T-cell (primary cell): ENCODE measurements at places on chromosomes 11 and 22.

- no peak for DNase-seq
Observed at GRCh38 chr11:2259466-2259830, 10.9 kb downstream of the ASCL2 start.

DNA sequence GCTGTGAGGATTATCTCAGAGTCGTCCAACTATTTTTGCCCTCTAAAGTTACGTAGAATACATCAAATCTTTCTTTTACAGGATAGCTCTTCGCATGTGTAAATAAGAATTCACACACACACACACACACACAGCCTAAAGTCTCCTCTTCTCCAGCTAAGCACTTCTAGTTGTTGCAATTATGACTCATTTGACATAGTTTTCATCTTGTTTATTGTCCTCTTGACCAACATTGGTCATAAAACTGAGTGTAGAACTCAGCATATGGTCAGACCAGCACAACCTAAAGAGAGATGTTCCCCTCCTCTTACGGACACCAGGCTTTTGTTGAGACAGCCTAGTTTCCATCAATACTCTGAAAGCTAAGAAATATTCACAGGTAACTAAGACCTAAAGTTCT is 234.2 kb downstream of the BLID start:
- no peak for DNase-seq

DNA sequence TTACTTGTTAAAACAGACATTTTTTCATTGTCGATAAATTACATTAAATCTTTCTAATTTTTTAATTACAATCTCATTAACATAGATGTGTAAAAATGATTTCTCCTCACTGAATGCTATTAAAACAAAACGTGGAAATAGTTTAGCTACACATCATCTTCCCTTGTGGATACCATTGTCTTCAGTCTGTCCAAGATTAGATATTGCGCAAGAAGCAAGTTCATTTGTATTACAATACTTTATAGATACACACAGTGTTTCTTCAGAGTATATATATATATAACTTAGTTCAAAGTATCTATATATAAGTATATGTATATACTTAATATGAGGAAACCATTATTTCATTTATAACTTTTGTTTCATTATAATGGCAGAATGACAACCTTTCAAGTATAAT is 883.3 kb upstream of the CNTN5 start:
- no peak for DNase-seq

GRCh38 chr11:116871248-116871647 is 33.8 kb upstream of the APOA1 start:
- DNase-seq: no peak

DNA sequence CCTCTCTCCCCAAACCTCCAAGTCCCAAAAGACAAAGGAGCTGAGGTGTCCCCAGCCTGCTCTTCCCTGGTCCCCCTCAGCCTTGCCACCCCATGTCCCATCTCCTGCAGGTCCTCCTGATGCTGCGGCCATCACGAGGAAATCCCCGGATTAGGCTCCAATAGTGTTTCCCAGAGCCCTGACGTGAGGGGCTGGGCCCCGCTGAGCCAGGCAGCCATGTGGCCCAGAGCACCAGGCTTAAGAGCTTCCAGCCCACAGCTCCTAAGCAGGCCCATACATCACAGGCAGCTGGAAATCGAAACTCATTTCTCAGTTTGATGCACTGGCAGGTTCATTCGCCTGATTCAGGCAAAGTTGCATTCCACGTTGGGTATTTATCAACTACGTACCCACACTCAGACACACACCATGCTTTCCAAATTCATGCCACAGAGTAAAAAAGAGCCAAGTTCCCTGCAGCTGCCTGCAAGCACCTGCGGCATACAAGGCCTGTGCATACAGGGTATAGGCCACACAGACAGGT is 114.2 kb downstream of the CHST1 start:
- DNase-seq: no peak

DNA sequence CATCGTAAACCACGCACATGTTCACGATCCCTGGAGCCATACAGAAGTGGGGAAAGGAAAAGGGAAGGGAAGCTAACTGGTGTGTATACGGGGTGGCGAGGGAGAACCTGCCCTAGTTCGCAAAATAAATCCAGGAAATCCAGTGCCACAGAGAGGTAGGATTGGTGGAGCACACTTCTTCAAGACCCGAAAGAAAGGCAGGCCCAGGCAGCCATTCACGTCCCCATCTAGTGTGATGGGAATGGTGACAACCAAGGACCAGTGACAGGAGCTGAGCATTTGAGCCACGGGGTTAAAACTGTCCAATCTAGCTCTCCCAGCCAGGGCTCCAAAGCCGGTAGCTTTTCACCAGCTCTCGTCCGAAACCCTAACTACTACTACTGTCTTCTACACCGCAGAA is 53.7 kb downstream of the IGSF9B start:
- no peak for DNase-seq

GRCh38 chr22:48937032-48937639 is 890.5 kb downstream of the BRD1 start:
- DNase-seq: no peak

GRCh38 chr11:46105134-46105628 is 16.1 kb downstream of the PHF21A start:
- no peak for DNase-seq

DNA sequence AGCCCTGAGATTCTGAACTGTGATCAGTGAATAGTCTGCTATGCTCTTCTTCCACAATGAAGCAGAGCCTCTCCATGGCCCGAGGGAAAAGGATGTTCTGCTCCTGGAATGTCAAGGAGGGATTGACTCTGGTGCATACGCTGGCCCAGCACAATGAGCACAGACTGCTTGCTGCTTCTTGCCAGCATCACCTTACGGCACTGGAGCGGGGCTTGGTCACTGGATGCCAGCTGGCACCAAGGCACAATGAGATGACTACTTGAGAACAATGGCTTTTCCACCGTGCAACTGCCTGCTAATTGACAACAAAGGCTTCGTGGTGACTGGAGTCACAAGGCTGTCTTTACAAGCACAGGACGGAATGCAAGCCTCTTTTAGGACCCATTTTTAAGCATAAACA is 139.2 kb downstream of the DSCAML1 start:
- no peak for DNase-seq

GRCh38 chr22:18056161-18056666 is 21.6 kb upstream of the PEX26 start:
- no peak for DNase-seq

- no peak for DNase-seq
Observed at GRCh38 chr11:133905677-133906156, 51.1 kb downstream of the IGSF9B start.

DNA sequence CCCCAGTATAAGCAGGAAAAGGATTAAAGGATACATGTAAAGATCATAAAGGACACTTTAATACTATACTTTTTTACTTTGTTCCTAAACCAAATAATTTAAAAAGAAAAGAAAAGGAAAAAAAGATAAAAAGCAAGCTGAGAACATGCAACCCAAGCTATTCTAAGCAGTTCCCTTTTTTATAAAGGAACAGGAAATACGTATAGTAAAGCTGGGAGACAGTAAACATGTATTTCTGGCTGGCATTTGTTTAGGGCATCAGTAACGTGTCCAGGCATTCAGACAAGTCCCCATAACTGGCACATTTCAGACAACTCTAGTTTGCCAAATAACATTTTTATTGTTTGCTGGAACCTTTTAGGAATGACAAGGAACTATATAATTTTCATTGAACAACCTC is 24.9 kb downstream of the BCO2 start:
- no peak for DNase-seq

DNA sequence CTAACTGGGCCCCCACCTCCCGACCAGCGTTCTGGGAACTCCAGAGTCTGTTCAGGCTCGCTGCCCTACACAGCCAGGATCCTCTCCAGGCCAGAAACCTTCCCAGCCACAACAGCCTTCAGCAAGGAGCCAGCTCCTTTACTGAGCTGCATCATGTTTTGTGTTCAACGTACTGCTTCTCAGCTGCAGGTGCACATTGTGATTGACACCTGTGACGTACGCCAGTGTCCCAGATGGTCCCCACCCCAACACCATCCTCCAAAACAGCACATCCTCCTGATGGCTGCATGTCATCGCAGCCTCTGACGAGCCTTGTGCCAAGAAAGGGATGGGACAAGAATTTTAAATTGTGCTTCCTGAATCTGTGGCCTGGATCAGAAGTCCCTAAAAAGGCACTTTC is 117.5 kb downstream of the SPATA19 start:
- DNase-seq: no peak

DNA sequence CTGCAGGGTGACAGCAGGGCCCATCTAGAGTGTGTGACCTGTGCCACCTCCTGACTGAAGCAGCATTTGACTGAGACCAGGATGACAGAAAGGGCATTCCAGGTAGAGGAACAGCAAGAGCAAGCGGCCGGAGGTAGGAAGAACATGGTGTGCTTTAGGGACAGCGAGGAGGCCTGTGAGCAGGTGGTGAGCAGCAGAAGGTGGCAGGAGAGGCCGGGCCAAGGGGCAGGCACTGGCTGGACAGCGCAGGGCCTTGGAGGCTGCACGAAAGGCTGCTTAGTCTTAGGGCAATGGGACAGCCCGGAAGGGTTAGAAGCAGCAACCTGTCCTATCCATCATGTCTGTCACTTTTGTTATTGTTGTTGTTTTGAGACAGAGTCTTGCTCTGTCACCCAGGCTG is 17.6 kb upstream of the LRRC32 start:
- DNase-seq: no peak

DNA sequence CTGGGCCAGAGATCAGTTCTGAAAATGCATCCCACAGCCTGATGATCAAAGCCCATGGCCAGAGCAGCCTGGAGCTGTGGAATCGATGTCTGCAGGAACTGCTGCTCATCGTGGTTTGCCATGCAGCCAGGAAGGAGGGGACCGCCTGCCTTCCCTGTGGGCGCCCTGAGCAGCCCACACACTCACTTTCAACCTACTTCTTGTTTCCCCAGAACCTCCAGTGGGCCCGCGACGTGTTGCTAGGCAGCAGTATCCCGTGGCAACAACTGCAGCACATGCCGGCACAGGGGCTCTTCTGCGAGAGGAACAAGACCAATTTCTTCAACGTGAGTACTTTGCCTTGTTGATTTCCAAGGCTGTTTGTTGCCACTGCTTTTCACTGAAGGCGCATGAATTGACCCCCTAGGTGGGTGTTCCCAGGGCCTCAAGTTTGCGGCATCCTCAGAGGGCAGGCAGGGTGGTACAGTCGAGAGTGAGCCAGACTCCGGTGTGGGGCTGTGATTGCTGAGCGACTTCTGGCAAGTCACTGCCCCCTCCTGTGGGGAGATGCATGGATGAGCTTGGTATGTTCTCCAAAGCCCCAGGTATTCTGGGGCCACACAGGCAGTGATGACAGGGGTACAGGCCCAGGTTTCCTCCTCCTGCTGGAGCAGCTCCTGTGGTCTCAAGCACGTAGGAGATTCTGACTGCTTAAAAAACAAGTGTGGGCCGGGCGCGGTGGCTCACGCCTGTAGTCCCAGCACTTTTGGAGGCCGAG is 47.0 kb upstream of the SUSD2 start:
- peak; percentile 90 for DNase-seq

- no peak for DNase-seq
Observed at GRCh38 chr11:4049006-4049405, 45.6 kb upstream of the RRM1 start.

GRCh38 chr11:60874421-60875365 is 7.4 kb downstream of the ZP1 start:
- no peak for DNase-seq

GRCh38 chr22:38712486-38713207 is 6.9 kb downstream of the GTPBP1 start:
- DNase-seq: no peak

DNA sequence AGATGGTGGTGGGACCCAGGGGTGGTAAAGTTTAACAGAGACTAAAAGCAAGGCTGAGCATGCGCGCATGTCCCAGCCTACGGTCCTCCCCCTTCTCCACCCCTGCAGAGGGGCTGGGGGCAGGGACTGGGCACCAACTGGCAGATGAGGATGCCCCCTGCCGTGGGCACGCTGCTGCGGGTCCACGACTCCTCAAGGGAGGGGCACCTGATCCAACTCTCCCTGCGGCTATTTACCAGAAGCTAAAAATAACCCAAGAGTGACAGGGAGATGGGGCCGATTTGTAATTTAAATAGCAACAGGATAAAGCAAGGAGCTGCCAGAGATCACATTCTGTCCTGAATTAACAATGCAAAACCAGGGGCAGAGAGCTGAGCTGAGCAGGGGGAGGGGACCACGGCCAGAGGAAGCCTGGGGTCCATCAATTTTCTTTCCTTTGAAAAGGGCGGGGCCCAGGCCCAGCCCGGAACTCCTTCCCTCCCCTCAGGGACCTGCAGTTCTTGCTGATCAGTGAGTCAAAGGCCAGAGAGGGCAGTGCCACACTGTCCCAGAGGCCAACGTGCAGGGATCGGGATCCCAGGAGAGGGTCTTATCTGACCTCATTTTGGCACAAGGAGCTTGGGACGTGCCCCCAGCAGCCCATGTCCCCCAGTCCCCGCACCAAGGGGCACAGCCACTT is 8.1 kb upstream of the DGKZ start:
- DNase-seq: no peak

- no peak for DNase-seq
Observed at GRCh38 chr22:46452195-46453005, 85.0 kb downstream of the CELSR1 start.

DNA sequence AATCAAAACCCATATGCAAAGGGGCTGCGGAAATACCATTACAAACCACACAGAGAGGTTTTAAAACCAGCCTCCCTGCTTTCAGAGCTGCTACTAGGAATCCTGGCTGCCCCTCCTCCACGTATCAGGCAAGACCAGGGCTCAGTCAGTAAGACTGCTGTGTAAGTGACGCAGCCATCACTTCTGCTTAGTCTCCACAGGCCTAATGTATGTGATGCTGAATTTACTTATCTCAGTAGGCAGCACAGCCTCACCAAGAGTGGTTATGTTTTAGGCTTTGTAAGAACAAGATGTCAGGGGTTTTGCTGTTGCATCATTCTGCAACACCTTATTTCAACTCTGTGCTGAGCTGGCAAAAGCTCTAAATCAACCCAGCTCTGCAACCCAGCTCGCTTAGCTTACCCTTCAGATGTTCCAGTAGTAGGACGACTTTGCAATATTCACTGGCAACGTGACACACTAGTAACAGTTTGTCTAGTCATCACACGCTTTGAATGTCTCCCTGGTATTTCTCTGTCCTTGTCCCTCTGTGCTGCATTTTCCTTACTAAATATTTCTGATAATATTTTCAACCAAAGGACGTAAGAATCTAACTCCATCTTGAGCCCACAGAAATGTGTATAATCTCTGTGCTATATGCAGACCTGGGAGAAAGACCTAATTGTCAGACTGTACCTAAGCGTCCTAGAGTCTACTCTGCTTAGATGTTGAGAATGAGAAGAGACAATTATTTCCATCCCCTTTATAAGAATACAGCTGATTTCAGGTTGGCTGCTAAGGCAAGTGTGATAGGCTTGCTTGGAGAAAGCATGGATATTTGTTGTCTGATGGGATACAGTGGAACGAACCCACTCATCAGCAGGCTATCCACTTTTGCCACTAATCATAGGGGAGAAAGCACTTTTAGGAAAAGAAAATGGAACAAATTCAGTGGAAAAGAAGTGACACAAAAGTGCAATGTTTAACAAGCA is 72.2 kb downstream of the LARGE2 start:
- no peak for DNase-seq

GRCh38 chr22:19679522-19680101 is 34.7 kb upstream of the SEPTIN5 start:
- peak; percentile 38 for DNase-seq

- DNase-seq: no peak
Observed at GRCh38 chr11:15870911-15871310, 485.4 kb downstream of the SOX6 start.

GRCh38 chr11:119615882-119616196 is 113.2 kb downstream of the NECTIN1 start:
- no peak for DNase-seq
